Spleen (tissue), 13 donors: ENCODE measurements at places on chromosomes 6 and 20. TPM values are rescaled to one million over a fixed set of nuclear protein-coding genes. Genes with fewer than 3 reads are reported as not detected.

DNA sequence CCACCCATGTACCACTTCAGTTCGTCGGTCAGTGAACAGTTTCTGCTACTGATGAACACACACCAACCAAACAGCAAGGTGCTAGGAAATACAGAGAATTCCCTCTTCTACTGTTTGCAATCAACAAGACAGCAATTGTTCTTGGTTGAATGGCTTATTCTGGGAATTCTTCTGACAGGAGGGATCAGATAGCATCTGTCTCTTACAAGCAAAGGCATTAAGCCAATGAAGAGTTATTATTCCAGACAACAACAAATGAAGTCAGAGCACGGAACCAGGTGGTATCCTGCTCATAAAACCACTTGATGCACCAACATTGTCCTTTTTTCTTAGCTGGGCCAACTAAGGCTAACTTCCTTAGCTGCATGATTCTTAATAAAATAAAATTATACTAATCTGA is 37.8 kb downstream of the PTPRK start:
- H3K27me3 ChIP-seq = no peaks in the 10 kb centered on the region
- H3K36me3 ChIP-seq = no peaks in the 10 kb centered on the region
- H3K4me1 ChIP-seq = no peaks in the 10 kb centered on the region
- H3K4me3 ChIP-seq = no peak overlapping the region
- DNase-seq = no peak

DNA sequence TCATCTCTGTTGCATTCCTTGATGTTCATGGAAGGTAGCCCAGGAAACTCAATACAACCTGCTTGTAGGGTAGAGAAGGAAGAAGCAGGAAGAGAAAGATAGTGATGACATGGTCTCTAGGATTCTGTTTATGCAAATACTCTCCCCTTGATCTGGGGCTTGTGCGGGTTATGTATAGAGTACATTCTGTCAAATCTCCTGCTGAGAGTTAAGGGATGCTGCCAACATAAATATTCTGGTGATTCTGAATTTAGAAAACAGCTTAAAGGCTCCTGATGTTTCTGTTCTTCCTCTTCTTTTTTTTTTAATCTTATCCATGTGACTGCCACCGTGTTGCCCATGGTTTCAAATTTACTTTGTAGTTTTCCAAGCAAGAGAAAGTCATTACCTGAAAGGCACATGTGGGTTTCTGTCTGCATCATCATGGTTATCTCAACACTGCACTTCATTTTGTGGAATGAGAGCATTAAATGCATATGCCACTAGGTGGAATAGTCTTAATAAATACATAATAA is 150.6 kb downstream of the RPS12 start:
- no peak overlapping the region for H3K4me3 ChIP-seq
- no peaks in the 10 kb centered on the region for H3K36me3 ChIP-seq
- DNase-seq = no peak
- no peaks in the 10 kb centered on the region for H3K4me1 ChIP-seq
- no peaks in the 10 kb centered on the region for H3K27me3 ChIP-seq
- H3K27ac ChIP-seq = no peak overlapping the region

DNA sequence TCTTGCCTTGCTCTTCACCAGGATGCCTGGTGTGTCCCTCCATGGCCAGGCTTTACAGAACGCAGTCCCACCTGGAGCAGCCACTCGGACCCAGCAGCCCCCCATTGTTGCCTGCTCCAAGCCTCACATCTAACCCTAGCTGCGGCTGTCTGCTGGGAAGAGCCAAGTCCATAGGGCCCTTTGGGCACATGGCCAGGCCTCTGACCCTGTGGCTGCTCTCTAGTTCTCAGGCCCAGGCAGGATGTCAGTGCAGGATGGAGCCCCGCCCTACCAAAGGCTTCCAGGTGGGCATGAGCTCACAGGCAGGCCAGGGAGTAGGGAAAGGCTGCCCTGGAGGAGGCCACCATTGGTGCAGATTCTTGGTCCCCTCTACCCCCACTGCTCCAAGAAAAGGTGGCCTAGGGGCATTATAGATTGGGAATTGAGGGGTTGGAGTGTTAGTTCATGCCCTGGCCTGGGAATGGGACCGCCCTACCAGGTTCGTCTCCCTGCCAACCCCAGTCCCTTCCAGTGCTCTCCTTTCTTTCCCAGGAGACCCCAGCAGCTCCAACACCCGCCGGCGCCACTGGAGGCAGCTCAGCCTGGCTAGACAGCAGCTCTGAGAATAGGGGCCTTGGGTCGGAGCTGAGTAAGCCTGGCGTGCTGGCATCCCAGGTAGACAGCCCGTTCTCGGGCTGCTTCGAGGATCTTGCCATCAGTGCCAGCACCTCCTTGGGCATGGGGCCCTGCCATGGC is 18.7 kb downstream of the MAVS start:
- no peak overlapping the region for H3K4me3 ChIP-seq
- H3K27me3 ChIP-seq = no peaks in the 10 kb centered on the region
- H3K27ac ChIP-seq = no peak overlapping the region
- H3K36me3 ChIP-seq = peaks cover 90% of the 10 kb centered on the region
- H3K4me1 ChIP-seq = no peaks in the 10 kb centered on the region

- H3K4me3 ChIP-seq = no peak overlapping the region
- H3K27ac ChIP-seq = no peak overlapping the region
- DNase-seq = no peak
- H3K4me1 ChIP-seq = peaks cover 17% of the 10 kb centered on the region
Measured at GRCh38 chr6:3762359-3762758, 10.8 kb upstream of the PXDC1 start.

DNA sequence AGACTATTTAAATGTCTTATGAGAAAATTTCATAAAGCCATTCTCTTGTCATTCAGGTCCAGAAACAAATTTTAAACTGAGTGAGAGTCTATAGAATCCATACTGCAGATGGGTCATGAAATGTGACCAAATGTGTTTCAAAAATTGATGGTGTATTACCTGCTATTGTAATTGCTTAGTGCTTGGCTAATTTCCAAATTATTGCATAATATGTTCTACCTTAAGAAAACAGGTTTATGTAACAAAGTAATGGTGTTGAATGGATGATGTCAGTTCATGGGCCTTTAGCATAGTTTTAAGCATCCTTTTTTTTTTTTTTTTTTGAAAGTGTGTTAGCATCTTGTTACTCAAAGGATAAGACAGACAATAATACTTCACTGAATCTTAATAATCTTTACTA is 5.0 kb downstream of the MARCKS start:
- no peaks in the 10 kb centered on the region for H3K4me1 ChIP-seq
- peaks cover 36% of the 10 kb centered on the region for H3K27me3 ChIP-seq
- peak overlapping the region; percentile 3 for H3K27ac ChIP-seq
- no peaks in the 10 kb centered on the region for H3K36me3 ChIP-seq
- no peak for DNase-seq

DNA sequence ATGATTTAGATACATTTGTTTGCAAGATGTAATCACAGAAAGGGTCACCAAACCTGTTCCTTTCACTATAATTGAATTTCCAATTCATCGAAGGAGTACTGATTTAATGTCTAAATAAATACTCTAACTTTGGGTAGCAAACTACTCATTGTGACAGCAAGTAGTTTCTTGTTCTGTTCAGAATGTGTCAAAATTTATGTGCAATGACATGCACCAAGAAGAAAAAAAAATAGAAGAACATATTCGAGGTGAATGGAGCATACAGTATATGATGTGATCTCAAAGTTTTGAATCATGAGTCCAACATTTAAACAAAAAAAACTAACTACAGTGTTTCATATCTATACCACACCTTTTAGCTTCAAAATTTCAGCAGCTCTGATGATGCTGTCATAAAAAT is 583.6 kb upstream of the MMS22L start:
- no peaks in the 10 kb centered on the region for H3K4me1 ChIP-seq
- H3K27me3 ChIP-seq = no peaks in the 10 kb centered on the region
- H3K27ac ChIP-seq = no peak overlapping the region
- no peak for DNase-seq

RNF8 gene
- total RNA-seq = 14.1 TPM

PNPLA1 gene
- total RNA-seq = 1.1 TPM

ZC3H12D gene
- total RNA-seq = 21.1 TPM
